ENCODE measurements at places on chromosomes 7 and 10.

- no peak for DNase-seq
Observed at GRCh38 chr10:131677671-131678070, 223.1 kb upstream of the PPP2R2D start.

- DNase-seq: no peak
Observed at GRCh38 chr10:113718969-113719822, 32.3 kb upstream of the PLEKHS1 start.

DNA sequence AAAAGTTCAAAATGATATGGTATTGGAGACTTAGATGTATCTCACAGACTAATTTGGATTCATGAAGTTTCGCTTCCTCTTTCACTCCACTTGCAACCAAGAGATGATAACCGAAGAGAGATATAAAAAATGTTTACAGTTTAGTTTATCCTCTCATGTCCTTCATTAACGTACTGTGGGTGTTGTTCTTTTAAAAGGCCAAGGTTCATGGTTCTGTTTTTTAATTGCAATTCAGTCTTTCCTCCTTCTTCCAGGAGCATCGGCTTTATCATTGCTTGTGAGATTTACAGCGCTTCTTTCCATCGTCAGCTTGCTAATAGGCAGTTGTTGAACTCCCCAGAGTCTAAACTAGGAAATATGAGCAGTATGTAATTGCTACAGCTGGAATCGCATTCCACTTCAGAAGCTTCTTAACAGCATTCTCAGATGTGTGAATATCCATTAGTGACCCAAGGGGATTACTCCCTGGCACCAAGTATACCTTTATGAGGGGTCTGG lies 75.9 kb upstream of the HGF start:
- DNase-seq: no peak

DNA sequence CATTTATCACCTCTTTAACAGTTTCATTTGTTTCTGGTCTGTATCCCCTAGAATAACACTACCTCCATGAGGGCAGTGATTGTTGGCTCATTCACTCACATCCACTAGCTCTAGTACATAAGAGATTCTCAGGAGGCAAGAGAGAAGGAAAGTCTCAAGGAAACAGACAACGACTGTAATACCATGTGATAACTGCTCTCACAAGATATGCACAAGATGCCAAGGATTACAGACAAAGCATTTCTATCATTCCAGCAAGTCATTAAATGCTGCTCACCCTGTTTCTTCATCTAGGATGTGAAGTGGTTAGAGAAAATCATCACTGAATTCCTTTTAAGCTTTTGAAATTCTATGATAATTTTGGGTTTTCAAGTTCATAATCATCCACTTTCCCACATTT lies 115.3 kb downstream of the HIBADH start:
- DNase-seq: no peak

DNA sequence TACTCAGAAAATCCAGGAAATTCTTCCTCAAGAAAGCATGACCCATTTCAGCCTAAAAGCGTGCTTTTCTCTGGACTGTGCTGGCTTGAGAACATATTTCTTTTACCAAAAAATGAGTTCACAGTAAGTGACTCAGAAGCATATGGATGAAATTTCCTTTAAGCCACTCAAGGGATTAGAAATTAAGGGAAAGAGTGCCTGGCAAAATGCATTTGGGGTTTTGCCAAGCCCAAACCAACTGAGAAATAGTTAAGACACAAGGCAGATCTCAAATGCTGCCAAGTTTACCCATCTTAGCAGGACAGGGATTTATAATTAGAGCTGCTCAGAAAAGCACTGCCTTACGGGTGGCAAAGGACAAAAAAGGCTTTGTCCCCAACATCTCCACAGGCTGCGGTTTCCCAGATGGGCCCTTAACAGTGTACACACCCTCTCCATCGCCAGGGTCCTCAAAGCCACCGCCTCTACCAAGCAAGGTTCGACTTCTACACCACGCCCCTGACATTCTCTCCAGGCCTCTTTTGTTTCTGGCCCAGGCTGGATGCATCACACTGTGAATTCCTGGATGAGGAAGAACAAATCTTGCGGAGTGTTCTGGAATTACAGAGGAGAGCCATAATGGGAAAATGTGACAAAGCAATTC lies 30.1 kb upstream of the CDHR3 start:
- DNase-seq: no peak

DNA sequence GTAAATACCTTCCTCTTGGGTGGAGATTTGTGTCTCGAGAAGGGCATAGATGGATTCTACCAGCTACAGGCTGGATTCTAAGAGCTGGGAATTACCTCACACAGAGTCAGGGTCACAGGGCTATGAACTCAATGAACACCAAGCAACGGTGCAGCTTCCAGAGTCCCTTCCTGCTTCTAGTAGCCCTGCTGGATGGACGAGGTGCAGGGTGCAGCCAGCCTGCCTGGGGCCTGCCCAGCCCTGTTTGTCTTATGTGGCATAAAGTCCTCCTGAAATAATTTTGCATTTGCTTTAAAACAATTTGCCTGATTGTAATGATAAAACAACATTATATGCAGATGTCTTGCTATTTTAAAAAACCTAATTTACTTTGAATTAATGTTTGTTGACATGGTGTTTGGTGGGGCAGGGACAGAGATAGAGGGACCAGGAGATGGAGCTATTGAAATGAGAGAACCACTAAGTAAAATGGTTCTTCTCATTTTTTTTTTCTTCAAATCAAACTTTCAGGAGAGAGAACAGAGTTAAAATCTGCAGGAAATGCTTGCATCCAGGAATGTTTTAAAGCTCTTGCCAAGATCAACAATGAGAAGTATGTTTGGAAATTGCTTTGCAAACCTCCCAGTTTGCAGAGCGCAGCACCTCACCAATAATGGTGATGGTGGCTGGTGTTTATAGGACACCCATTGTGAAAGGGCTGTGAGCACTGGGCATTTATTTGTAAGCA lies 305.4 kb upstream of the PODXL start:
- DNase-seq: no peak

GRCh38 chr10:29386342-29386999 lies 97.6 kb downstream of the LYZL1 start:
- peak; percentile 16 for DNase-seq

GRCh38 chr10:63072951-63073350 lies 60.2 kb upstream of the NRBF2 start:
- DNase-seq: no peak

DNA sequence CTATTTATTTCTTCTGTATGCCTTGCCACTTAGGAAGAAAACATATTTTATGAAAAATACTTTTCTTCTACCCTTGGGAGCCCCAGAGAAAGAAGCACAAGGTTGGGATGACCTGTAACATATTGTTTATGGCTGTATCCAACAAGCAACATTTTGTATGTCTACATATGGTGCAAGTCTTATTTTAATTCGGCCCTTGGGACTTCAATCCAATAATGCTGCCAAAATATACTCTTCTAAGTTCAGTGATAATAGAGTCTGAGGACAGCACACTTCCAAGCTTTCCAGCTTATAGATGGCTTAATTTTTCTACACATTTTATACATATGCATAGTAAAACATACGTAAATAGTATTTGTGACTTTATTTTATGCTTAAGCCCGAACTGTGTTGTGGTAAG lies 318.5 kb upstream of the SEMA3A start:
- DNase-seq: no peak

DNA sequence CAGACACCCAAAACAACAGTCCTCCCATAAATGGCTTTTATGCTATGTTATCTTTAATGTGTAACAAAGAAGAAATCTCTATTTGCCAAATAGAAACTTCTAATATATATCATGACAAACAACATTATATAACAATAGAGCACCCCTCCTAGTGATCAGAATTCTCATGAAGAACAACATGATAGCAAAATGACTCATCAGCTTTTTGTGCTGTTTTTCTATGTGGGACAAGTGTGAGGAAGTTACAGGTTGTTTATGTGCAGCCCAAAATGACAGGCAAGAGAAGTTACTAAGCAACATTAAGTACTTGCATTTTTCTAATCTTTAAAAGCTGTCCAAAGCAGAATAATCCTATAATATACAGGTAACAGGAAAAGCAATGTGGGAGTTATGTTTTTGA lies 7.7 kb downstream of the DGKB start:
- no peak for DNase-seq

DNA sequence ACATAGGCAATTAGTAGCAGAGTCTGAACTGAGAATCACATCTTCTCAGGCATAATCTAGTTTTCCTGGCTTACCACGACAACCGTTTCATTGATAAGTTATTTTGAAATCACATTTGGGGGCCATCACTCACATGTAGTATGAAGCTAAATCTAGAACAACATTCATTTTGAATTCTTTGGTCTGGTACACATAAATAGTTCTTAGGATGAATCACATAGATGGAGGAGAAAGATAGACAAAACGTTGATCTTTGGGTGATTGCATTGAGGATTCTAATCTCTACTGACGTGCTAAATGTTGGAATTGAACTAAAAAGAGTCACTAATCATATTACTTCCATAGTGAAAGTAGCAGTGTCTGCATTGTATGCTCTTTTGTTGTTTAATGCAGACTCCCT lies 1022.6 kb downstream of the LRMDA start:
- no peak for DNase-seq

DNA sequence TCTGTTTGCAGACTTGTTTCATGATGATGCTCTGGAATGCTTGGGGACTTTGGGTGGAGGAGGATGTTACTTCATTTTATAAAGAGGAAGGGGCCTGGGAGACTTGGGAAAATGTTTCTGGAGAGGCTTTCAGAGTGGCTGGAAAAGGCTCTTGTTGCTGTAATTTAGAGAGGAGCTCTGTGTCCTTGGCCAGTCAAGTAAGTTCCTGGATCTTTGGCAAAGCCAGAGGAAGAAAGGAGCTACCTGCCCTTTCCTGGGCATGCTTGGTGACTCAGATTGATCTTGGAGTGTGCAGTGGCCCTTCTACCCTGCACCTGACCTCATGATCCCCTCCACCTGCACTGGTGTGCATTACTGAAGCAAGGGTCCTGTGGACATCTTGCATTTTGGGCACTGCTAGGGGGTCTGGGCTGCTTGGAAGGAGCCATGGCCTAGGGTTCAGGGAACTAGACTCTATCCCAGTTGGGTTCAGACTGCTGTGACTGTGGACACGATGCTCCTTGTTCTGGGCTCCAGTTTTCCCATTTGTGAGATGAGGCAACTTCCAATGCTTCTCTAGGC lies 56.1 kb downstream of the ADCYAP1R1 start:
- no peak for DNase-seq

DNA sequence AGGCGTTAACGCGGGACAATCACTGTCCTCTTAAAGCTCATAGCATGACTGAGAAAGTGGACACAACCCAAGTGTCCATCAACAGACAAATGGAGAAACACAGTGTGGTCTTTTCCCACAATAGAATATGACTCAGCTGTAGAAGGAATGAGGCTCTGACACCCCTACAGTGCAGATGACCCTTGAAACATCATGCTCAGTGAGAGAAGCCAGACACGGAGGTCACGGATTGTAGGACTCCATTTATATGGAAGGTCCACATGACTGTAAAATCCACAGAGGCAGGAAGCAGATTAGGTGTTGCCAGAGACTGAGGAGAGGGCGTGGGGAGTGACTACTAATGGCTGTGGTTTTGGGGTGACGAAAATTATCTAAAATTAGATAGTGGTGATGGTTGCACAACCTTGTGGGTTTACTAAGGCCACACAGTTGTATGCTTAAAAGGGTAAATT lies 6.1 kb upstream of the NCAPG2 start:
- DNase-seq: no peak

DNA sequence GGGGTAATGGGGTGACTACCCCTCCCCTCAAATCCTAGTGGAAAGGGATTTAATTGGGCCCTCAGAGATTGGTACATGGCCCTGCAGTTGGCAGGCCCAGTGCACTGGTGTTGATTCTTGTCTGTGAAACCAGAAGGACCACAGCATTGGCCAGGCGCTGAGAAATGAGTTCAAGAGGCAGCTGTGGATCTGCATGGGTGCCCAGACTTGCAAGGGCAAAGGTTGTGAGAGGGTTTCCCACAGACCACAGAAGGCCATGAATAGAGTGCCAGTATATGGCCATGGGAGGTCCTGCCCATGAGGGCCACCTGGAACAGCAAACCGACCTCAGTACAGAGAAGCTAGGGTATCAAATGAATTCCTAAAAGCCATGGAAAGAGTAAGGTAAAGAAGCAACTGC lies 32.9 kb downstream of the TMEM168 start:
- DNase-seq: no peak

GRCh38 chr7:65233409-65234034 lies 140.1 kb upstream of the ZNF92 start:
- no peak for DNase-seq

GRCh38 chr7:7967886-7968543 lies 581 bp upstream of the GLCCI1 start:
- no peak for DNase-seq

GRCh38 chr7:139681812-139682135 lies 96.0 kb downstream of the HIPK2 start:
- no peak for DNase-seq

GRCh38 chr7:51160990-51161615 lies 155.5 kb downstream of the COBL start:
- DNase-seq: peak; percentile 65

DNA sequence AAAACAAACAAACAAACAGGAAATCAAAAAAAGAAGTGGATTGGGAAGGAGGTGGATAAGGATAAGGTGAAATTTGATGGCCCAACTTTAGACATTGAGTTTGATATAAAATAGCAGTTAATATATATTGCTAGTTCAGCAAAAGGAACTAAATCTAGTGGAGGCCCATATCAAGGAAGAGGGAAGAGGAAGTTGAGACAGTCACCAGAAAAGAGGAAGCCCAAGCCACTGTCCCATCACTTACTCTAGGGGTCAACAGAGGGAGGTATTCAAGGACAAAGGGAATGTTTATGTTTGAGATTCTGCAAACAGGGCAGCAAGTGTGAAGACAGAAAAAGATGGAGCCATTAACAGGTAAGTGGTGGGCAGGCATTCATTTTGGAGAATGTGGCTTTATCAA lies 3.7 kb downstream of the LAMTOR4 start:
- DNase-seq: no peak

- peak; percentile 40 for DNase-seq
Observed at GRCh38 chr10:127907411-127908105, 655 bp downstream of the PTPRE start.

GRCh38 chr7:129665013-129665401 lies 53.5 kb downstream of the NRF1 start:
- DNase-seq: no peak

DNA sequence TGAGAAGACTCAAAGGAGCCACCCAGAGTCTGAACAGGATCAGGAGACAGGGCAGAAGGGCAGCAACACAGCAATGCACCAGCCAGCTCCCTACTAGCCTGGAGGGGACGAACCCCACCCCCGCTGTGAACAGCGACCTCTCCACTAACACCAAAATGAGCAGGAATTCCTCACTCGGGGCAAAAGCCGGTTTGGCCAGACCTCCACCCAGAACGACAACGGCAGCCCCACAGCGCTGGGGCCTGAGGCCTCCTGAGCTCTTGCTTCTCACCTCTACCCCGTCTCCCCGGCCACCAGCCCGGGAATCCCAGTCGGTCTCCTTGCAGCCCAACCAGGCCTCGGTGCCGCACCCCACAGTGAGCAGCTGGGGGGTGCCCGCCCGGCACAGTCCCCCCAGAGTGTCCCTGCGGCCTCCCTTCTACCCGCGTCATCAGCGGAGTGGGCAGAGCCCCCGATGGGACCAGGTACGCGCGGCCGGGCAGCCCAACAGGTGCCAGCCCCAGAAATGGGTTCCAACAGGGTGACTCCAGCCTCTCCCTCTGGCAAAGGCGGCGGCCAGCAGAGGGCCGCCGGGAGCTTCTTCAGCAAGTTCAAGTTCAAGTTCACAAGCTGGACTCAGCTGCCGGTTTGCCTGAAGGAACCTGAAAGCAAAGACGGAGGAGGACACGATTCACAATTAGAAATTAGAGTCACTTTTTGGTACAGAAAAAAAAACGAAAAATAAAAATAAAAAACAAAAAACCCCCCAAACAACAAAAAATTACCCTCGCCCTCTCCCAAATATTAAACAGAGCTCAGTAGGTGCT lies 129.0 kb downstream of the MARCHF5 start:
- DNase-seq: peak; percentile 27

- no peak for DNase-seq
Observed at GRCh38 chr7:51040787-51041186, 258.1 kb upstream of the GRB10 start.

All from stimulated activated CD4-positive, alpha-beta T cell treated with anti-CD3 and anti-CD28 coated beads, Interleukin-15, amount 100 ng/mL, for 24 hours (primary cell).